Tibial artery (tissue), 4 donors: ENCODE measurements at places on chromosomes 16 and 17.

- no peak overlapping the region for H3K27ac ChIP-seq
- no peaks in the 10 kb centered on the region for H3K4me1 ChIP-seq
- H3K36me3 ChIP-seq = no peaks in the 10 kb centered on the region
- DNase-seq = peak; percentile 20
Observed at GRCh38 chr17:31389657-31390381, 1.7 kb upstream of the RAB11FIP4 start.

DNA sequence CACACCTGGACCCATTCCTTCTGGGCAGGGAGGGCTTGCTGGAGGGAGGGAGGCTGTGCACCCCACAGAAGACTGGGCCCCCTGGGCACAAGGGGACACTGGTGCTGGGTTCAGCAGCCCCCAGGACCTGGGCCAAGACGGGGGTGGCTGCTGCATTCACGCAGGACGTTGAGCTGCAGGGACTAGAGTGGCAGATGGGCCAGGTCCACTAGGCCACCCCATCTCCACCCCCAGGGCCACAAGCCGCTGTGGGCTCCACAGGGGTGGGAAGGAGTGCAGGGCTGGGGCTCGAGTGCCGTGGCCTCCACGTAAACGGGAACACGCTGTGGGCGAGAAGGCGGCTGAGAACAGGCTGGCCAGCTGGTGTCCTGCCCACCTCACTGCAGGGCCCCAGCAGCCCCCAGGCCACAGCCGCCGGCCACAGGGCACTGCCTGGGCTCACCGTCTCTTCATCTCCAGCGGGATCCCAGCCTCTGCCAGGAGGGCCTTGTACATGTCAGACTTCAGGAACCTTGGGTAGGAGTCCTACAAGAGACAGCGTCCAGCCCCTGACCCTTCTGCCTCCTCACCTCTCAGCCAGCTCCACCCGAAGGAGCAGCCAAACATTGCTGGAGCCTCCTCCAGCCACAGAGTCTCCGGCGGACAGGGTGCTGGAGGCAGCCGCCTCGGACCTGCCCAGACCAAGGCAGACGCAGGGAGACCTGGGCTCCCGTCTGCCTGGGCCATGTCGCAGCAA lies 6.5 kb downstream of the RGS11 start:
- H3K4me3 ChIP-seq = no peak overlapping the region
- no peaks in the 10 kb centered on the region for H3K4me1 ChIP-seq
- H3K27me3 ChIP-seq = no peaks in the 10 kb centered on the region
- DNase-seq = no peak
- peaks cover 7% of the 10 kb centered on the region for H3K36me3 ChIP-seq

- no peaks in the 10 kb centered on the region for H3K36me3 ChIP-seq
- H3K4me1 ChIP-seq = no peaks in the 10 kb centered on the region
- no peak for DNase-seq
- no peak overlapping the region for H3K27ac ChIP-seq
- H3K4me3 ChIP-seq = no peak overlapping the region
Observed at GRCh38 chr16:84786605-84787262, 33.1 kb upstream of the CRISPLD2 start.

- no peak overlapping the region for H3K4me3 ChIP-seq
- no peaks in the 10 kb centered on the region for H3K36me3 ChIP-seq
- no peak overlapping the region for H3K27ac ChIP-seq
- no peaks in the 10 kb centered on the region for H3K4me1 ChIP-seq
- DNase-seq = no peak
- H3K27me3 ChIP-seq = no peaks in the 10 kb centered on the region
Observed at GRCh38 chr17:63082273-63082861, 116.3 kb downstream of the TANC2 start.

DNA sequence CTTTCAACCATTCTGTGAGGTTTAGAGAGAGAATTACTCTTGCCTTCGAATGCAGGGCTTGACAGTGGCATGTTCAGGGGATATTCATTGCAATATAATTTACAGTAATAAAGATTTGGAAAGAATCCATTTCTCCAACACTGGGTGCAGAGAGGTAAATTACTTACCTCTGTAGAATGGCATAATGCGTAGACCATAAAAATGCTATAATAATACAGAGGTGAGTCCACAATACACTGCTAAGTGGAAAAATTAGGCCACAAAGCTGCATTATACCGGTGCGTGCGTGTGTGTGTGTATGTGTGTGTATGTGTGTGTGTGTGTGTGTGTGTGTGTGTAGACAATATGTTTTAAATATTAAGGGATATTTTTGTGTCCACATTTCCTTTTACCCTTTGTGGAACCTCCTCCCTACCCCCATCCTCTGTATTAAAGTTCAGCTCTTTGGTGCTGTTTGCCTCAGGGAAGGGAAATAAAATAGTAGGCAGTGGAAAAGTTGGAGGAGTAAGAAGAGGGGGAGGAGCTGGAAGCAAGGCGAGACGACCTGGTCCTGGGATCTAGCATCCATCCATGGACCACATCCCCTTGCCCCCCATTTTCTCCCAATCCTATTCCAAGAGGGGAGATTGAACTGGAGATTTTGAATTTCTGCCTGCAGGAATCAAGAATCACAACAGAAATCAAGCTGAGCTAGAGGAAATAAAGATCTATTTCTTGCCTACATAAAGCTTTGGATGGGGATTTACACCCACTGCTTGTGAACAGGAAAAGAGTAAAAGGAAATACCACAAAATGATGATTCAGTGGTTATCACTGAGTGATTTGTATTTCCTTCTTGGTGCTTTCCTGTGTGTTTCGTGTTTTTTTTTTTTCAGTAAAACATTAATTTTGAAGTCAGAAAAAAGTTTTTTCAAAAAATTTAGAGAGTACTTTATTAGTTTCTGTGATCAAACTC lies 124.8 kb downstream of the RGS9 start:
- no peaks in the 10 kb centered on the region for H3K27me3 ChIP-seq
- no peak for DNase-seq
- no peaks in the 10 kb centered on the region for H3K36me3 ChIP-seq
- no peak overlapping the region for H3K27ac ChIP-seq
- H3K4me1 ChIP-seq = no peaks in the 10 kb centered on the region
- no peak overlapping the region for H3K4me3 ChIP-seq

DNA sequence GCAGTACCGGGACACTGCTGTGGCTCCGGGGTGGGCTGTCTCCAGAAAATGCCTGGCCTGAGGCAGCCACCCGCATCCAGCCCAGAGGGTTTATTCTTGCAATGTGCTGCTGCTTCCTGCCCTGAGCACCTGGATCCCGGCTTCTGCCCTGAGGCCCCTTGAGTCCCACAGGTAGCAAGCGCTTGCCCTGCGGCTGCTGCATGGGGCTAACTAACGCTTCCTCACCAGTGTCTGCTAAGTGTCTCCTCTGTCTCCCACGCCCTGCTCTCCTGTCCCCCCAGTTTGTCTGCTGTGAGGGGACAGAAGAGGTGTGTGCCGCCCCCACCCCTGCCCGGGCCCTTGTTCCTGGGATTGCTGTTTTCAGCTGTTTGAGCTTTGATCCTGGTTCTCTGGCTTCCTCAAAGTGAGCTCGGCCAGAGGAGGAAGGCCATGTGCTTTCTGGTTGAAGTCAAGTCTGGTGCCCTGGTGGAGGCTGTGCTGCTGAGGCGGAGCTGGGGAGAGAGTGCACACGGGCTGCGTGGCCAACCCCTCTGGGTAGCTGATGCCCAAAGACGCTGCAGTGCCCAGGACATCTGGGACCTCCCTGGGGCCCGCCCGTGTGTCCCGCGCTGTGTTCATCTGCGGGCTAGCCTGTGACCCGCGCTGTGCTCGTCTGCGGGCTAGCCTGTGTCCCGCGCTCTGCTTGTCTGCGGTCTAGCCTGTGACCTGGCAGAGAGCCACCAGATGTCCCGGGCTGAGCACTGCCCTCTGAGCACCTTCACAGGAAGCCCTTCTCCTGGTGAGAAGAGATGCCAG lies 12.9 kb downstream of the STH start:
- H3K4me1 ChIP-seq = peaks cover 4% of the 10 kb centered on the region
- peaks cover 7% of the 10 kb centered on the region for H3K27me3 ChIP-seq
- H3K27ac ChIP-seq = no peak overlapping the region
- no peak overlapping the region for H3K4me3 ChIP-seq
- no peaks in the 10 kb centered on the region for H3K36me3 ChIP-seq

GRCh38 chr17:4766723-4767122 lies 5.0 kb upstream of the TM4SF5 start:
- no peaks in the 10 kb centered on the region for H3K36me3 ChIP-seq
- no peak overlapping the region for H3K27ac ChIP-seq
- DNase-seq = no peak
- no peaks in the 10 kb centered on the region for H3K4me1 ChIP-seq
- no peak overlapping the region for H3K4me3 ChIP-seq

- DNase-seq = no peak
- H3K27ac ChIP-seq = no peak overlapping the region
- H3K36me3 ChIP-seq = no peaks in the 10 kb centered on the region
- peaks cover 6% of the 10 kb centered on the region for H3K4me1 ChIP-seq
- H3K27me3 ChIP-seq = peaks cover 22% of the 10 kb centered on the region
- no peak overlapping the region for H3K4me3 ChIP-seq
Observed at GRCh38 chr16:27198451-27199234, 4.7 kb upstream of the KDM8 start.

DNA sequence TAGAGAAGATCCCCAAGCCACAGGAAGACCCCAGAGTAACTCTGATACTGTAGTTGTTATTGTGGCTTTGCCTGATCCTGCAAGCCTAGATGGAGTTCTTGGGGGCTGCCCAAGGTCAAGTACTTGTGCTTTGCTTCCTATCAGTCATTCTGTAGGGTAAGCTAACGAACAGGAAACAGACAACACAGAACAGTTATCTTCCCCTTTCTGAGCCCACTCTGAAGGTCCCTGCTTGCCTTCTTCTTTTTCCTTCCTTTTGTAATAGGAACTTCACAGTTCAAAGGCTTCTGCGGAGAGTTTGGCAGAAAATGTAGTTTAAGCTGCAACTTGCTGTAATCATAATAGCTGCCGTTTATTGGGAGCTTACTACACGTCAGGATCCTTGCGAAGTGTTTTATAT lies 494.1 kb upstream of the ERCC4 start:
- H3K36me3 ChIP-seq = no peaks in the 10 kb centered on the region
- H3K27ac ChIP-seq = no peak overlapping the region
- no peaks in the 10 kb centered on the region for H3K27me3 ChIP-seq
- no peaks in the 10 kb centered on the region for H3K4me1 ChIP-seq
- DNase-seq = no peak
- H3K4me3 ChIP-seq = no peak overlapping the region

DNA sequence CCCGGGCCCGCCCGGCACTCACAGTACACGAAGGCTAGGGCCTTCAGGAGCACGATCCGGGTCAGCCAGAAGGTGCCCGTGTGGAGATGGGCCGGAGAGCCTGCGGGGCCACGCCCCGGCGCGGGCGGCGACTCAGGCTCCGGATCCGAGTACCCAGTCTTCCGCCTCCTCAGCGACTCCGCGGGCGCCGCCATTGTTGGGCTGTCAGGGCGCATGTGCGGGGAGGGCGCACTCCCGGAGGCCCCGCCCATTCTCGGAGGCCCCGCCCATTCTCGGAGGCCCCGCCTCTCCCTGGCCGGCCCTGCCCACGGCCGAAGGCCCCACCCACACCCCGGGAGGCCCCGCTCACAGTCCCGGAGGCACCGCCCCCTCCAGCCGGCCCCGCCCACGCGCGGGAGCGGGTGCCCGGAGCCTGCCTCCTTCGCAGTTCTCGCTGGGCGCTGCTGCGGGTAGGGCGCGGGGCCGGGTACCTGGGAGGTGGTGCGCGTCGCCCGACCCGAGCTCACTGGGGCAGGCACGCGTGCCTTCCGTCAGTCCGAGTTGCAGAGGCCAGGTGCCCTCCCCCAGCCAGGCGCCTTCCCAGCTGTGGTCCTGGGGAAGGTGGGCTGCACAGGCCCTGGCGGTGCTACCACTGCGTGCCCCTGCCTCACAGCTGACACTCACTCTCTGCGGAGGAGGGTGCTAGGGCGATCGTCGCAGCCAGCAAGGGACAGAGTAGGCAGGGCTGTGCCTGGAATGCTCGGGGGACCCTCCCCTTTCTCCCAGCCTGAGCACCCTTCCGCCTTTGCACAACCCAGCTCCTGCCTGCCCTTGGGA lies at the start of gene LMF1:
Gene LMF1 (minus strand): TSS at position 219 of the 816 bp plus-strand sequence. CDS start 4 bp downstream, at position 215.
- peak within 1 kb of the TSS; percentile 97 for H3K4me3 ChIP-seq
- H3K27ac ChIP-seq = peak within 1 kb of the TSS; percentile 82
